G401 (cell line): ENCODE measurements at places on chromosomes 11 and 22.
A peak's percentile ranks its signal among the peaks of the same experiment; 100 is the strongest.

DNA sequence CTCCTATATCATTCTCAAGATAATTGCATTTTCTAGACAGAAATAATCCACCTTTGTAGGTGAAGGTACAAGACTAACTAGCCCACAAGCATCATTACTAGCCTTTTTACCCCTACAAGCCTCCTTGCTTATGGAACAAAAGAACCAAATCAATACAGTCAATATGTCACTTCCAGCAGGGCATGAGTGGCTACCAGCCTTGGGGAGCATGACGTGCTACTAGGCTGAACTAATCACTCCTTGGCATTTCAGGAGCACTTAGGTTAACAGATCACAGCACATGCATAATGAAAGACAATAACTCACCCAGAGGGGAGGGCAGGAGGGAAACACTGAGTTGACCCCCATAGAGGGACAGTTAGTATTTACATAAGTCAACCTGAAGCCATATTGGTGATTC is 2.7 kb downstream of the DRD2 start:
- no peak for DNase-seq

- DNase-seq, result peak; percentile 33
These were observed 9.1 kb downstream of the PRR33 start for GRCh38 chr11:1882265-1883238.

- no peak for DNase-seq
These were observed 8.4 kb upstream of the CTR9 start for GRCh38 chr11:10742460-10743208.

DNA sequence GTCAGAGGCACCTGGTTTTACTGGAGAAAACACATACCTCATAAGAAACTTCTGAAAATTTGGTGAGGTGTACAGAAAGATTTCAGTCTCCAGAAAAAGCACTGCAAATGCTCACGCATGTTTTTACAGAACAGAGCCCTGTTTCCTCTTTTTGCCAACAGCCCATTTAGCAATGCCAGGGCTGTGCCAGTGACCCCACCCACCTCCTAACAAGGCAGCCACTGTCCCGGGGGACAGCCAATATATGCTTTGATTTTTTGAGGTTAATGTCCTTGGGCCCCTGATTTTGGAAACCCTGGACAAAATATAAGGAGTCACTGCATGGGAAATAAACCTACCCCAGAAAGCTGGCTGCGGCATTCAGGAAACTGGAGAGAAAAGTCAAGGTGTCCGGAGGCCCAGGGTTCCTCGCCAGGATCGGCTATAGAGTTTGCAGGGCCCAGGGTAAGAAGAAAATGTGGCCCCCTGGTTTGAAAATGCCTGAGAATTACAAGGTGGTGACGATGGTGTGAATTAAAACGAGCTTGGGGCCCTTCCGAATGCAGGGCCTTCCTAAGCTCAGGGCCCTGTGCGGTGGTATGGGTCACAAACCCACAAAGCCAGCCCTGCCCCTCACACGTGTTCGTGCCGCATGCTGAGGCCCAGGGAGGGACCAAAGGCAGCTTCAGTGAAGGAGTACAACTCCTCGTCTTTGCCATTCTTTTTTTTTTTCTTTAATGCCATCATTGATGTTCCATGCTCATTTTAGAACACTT is 71.1 kb upstream of the WNT7B start:
- peak; percentile 60 for DNase-seq

DNA sequence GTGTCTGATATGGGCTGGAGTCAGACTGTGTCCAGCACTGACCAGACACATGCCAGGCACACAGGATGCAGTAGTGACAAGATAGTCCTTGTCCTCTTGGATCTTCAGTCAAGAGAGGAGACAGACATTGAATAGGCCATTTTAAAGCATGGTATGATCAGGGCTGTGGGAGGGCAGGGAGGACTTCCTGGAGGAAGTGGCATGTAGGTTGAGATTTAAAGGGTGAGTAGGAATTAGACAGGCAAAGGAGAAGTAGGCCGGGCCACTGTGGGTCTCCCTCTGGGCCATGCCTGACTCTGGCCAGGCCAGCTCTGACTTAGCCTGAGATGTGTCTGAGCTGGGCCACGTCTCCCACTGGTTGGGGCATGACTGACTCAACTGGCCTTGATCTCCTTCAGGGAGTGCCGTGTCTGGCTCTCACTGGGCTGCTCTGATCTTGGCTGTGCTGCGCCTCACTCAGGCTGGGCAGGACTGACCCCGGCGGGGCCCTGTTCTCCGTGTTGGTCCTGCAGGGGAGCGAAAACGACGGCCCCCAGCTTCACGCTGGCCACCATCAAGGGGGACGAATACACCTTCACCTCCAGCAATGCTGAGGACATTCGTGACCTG is 71.2 kb downstream of the MYO7A start:
- no peak for DNase-seq

- no peak for DNase-seq
These were observed 165.4 kb downstream of the GRIK4 start for GRCh38 chr11:120676991-120677390.

- DNase-seq, result no peak
These were observed 188.2 kb upstream of the ANO3 start for GRCh38 chr11:26143566-26144290.

- peak; percentile 72 for DNase-seq
These were observed 83.4 kb downstream of the SCN3B start for GRCh38 chr11:123570939-123571580.

DNA sequence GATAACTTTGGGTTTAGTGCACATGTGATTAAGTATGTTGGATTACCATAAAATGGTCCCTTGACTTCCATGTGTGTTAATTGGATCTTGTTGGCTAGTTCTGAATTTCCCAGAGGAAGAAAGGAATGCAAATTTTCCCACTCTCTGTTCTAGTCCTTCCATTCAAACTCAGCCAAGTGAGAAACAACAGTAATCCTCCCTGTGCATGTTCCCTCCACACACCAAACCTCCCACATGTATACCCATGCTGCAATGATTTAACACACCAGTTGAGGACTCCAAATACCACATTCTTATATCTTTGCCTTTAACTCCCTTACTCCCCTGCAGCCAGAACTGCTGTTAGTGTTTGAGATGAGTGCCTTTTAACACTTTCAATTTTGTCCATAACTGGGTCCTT is 1158.9 kb downstream of the DLG2 start:
- no peak for DNase-seq

- no peak for DNase-seq
These were observed 2.4 kb downstream of the JAM3 start for GRCh38 chr11:134071306-134071705.

GRCh38 chr11:15093432-15093831 is 20.0 kb downstream of the CALCB start:
- no peak for DNase-seq

GRCh38 chr11:12086271-12087074 is 23.9 kb upstream of the MICAL2 start:
- DNase-seq, result peak; percentile 96

DNA sequence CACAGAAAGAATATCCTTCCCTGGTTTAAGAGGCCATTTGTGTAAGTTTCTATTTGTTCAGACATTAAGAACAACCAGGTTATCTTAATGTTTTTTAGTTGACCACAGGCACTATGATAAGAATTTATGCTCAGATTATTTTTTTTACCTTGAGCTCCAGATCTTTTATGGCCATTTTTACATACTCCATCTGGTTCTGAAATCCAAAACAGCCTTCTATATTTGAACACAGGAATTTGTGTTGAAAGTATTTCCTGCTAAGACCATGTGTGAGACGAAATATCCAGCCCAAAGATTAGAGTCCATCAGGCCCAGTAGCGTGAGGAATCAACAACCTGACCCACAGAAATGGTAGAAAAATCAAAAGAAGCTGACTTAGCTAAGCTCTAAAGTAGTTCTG is 569.9 kb upstream of the FAT3 start:
- no peak for DNase-seq

DNA sequence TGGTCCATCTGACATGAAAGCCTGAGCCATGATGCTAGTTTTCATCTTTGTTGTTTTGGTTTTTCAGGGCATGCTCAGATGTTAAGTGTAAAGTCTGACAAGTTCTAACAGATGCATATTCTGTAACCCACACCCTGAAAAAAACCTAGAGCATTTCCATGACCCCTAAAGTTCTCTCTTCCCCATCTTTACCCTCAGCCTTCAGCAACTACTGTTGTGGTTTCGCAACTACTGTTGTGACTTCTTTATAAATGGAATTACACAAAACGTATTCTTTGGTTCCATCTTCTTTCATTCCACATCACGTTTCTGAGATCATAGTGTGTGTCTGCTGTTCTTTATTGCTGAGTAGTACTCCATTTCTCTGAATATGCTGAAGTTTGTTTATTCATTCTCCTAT is 65.1 kb upstream of the LDLRAD3 start:
- DNase-seq, result no peak

DNA sequence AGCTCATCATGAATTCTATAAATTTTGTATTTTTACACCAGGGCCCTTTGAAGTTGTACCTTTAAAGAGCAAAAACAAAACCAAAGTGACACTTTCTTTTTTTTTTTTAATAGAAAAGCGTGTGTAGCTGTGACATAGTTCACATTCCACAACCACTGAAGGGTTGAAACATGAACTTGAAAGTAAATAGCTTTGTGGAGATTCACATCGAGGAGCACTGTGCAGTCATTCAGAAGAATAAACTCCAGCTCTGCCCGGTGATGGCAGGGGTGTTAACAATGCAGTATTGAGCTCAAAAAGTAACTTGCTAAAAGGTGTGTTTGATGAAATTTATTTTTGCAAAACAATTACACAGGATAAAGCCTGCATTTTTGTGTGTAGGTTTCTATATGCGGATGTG is 1166.2 kb downstream of the TBC1D22A start:
- DNase-seq, result no peak

- peak; percentile 73 for DNase-seq
These were observed 5.7 kb upstream of the INTS4 start for GRCh38 chr11:78000193-78000592.

DNA sequence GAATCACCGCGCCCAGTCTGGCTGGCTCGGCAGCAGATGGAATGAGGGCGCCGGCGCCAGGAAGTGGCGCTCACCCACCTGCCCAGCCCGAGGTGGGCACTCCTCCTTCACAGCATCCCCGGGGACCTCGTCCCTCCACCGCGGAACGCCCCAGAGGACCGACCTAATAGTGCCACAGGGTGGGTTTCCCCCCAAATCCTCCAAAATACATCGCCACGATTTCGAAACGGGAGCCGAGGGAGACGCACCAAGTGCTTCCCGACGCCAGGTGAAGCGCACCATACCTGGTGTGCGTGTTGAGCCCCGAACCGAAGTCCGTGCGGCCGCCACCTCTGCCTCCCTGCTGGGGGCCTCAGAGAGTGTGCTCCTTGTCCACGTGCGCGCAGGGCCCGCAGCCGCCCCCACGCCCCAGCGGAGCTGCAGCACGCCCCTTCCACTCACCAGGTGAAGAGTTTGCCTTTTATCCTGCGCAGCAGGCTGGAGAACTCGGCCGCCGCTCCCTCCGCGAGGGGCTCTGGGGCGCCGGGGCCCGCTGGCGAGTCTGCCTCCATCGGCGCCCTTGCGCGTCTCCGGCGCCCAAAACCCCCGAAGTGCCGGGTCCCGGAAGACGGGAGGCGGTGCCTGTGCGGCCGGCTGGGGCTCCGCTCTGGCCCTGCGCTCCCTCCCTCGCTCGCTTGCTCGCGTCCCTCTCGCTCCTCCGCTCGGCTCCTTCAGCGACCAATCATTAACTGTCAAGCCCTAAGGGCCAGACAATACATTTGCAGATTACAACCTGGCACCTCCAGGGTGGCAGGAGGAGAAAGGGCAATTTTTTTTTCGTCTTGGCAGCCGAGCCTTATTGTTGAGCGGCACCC is at the start of gene SLC35F2:
TSS of gene SLC35F2 (minus strand) at position 571 of the 854 bp plus-strand sequence. CDS start at position 551, 20 bp downstream.
- peak; percentile 71 for DNase-seq

- peak; percentile 83 for DNase-seq
These were observed 1.6 kb downstream of the LGR4 start for GRCh38 chr11:27470826-27471588.

GRCh38 chr22:35821654-35822053 is 104.0 kb downstream of the APOL5 start:
- DNase-seq, result no peak

DNA sequence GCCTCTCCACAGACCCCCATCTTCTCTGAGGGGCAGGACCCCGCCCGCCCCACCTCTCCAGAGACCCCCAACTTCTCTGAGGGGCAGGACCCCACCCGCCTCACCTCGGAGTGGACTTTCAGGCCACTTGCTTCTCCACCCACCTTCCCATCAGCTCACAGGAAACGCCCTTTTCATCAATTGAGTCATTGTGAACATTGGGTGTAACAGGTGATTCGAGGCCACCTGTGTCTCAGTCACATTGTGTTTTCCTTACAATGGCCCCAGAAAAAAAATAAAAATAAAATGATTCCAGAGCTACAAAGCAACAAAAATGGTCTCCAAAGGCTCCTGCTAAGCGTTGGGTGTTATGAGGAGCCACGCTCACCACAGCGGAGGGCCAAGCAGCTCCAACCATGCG is 36.0 kb downstream of the BRD1 start:
- DNase-seq, result no peak

DNA sequence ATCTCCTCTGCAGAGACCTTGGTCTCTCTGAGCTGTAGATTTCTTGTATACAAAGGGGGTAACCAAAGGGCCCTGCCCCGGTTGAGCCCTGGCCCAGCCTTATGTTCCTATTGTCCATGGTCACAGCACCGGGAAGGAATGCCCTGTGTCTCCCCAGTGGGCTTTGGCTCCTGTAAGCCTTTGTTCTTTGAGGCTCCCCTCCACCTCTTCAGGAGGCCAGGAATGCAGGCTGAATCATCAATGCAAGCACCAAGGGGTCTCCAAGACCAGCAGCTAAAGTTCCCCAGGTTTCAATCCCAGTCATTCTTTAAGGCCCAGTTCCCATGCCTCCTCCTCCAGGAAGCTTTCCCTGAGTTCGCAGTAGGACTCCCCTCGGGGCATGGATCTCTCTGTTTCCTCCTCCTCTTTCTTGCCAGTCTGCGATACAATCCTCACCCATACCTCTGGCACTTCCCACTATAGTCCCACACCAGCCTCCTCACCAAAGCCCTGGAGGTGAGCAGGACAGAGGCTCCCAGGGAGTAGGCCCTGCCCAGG is 29.2 kb upstream of the KLHL35 start:
- no peak for DNase-seq

GRCh38 chr11:65430406-65431217 is 8.0 kb downstream of the NEAT1 start:
- DNase-seq, result peak; percentile 55

DNA sequence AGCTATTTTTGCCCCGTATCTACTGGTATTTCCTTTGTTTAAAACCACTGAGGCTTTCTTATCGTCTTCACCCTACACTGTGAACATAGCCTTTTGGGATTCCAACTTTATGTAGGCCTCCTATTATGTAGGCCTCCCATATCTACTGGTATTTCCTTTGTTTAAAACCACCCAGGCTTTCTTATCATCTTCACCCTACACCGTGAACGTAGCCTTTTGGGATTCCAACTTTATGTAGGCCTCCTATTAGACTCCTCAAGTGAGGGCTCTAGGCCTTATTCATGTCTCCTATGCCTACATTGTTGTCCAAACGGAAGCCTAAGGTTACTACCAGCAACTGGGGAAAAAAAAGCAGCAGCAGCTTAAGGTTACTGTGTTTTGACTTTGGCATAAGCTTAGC is 23.7 kb downstream of the CEP295 start:
- DNase-seq, result no peak

- DNase-seq, result no peak
These were observed 81.9 kb downstream of the BDNF start for GRCh38 chr11:27618281-27618915.

- DNase-seq, result no peak
These were observed 7.8 kb downstream of the MYEOV start for GRCh38 chr11:69301455-69302401.
